Activated CD8-positive, alpha-beta memory T cell treated with anti-CD3 and anti-CD28 coated beads for 1 hour (primary cell): ENCODE measurements at places on chromosomes 7 and 10.

DNA sequence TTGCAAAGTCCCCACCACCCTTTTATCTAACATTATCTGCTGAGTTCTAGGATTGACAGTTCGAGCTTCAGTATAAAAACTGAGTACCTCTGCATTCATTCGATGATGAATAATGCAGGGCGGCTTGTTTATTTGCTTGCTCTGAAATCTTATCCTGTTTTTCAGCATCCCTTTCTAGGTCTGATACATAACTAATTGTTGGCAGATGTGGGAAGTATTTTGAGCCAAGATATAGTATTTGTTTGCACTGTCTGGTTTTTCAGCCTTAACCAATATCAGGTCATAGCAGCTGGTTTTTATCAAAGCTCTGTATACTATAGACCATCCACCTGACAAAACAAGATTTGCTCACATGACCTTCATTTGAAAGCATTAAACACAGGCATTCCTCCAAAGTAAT, 161.4 kb downstream of the TFEC start:
- DNase-seq, result no peak

DNA sequence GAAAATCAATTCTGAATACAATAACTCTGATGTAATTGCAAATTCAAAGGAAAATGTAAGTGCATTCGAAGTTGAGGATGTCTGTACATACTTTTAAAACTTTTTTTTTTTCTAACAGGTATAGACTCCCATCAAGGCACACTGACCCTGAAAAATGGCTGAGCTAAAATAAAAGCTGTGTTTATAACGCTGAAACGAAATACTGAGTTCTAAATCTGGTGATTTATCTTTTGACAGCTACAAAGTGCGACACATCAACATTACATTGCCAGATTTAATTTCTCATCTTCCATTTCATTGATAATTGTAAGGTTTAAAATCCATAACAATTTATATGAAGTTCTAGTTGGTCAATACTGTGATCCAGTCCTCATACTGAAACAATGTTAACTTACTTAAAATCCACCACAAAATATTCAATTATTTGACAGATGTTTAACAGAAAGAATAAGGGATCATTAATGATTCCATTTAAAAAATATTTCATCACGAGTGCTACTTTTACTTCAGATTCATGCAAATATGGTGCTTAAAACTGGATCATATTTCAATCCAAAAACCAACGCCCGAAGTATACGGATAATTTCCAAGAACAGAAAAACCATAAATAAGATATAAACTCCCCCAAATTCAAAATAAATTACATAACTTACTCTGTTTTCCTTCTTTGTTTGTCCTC, 1.4 kb downstream of the RAB11FIP2 start:
- DNase-seq, result no peak

DNA sequence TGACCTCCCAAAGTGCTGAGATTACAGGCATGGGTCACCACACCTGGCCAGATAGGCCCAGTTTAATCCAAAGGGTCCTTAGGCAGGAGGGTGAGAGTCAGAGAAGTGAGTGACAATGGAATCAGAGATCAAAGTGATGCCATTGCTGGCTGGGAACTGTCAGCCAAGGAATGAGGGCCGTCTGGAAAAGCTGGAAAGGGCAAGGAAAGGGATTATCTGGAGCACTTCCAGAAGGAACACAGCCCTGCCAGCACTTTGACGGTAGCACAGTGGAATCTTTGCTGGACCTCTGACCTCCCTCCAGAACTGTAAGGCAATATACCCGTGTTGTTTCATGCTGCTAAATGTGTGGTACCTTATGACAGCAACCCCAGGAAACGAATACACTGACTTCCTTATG, 11.3 kb upstream of the TAS2R40 start:
- DNase-seq, result no peak

- no peak for DNase-seq
These were observed 695.1 kb downstream of the TNS3 start for GRCh38 chr7:46886669-46887374.

GRCh38 chr7:90876701-90877100, 280.6 kb downstream of the CDK14 start:
- no peak for DNase-seq

GRCh38 chr7:100444311-100445278, 8.3 kb upstream of the PPP1R35 start:
- no peak for DNase-seq

DNA sequence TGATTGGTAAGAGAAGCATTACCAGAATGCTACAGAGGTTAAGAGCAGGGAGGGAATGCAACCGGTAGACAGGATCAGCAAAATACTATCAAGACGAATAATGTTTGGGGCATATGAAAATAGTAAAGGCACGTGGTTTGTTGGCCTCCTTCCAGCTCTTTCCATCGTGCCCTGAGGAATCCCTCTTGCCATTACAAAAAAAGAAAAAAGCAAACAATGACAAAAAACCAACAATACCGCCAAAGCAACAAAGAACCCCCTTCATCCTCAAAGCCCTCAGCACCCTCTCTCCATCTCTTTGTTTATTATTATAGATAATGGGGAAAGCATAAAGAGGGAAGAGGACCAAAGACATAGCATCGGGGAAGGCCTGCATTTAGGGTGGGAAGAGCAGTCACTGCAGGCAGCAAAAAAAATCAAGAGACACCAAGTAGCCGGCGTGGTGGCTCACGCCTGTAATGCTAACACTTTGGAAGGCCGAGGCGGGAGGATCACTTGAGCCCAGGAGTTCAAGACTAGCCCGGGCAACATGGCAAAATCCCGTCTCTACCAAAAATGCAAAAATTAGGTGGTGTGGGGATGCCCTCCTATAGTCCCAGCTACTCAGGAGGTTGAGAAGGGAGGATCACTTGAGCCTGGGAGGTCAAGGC, 78.0 kb downstream of the HIP1 start:
- DNase-seq, result no peak

DNA sequence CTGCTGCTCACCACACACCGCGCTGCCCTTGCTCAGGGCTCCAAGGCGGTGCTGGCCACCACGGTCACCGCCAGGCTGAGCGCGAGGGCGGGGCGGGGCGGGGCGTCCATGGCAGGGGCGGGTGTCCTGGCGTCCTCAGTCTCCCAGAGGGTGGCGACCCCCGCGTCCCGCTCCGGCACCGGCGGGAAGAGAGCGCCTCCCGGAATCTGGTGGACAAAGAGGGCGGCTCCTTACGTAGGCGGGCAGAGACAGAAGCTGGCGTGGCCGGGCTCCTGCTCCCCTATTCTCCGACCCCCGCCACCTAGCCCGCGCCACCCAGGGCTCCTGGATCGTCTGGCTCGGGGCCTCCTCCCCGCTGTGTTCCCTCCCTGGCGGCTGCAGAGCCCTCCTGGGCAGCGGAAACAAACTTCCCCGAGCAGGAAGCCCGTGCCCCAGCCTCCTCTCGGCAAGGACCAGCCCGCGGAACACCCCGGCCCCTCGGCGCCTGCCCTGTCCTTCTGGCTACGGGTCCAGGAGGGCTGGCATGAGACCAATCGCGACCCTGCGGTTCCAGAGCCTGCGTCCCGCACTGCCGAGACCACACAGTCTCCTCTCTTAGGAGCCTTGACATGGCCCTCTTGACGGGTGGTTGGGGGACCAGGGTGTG, 133.8 kb upstream of the ZNF92 start:
- DNase-seq, result no peak

GRCh38 chr7:138903186-138903820, 77.9 kb downstream of the KIAA1549 start:
- peak; percentile 45 for DNase-seq

- DNase-seq, result no peak
These were observed 26.5 kb downstream of the BTRC start for GRCh38 chr10:101380353-101381017.

DNA sequence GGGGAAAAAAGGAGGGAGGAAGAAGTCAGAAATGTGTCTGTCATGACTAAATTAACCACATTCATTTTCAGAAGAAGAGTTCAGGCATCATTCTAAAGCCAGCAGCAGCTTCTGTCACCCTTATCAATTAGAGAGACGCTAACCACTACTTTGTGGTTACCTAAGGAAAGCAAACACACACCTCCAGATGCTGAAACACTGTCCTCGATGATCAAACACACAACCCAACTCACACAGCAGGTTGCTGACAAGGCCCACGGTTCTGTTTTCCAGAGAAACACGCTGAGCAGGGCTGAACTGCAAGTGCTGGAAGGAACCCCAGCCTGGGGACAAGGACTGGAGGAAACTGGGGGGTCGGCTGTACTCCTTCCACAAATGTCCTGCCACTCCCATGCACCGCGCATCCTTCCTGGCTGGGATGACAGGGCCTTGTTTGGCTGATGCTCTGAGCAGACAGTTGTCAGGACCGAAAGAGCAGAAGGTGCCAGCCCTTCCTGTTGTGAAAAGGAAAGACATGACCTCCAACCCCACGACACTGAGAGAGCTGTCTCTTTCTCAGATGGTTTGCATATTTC, 36.6 kb downstream of the PRKCQ start:
- no peak for DNase-seq

DNA sequence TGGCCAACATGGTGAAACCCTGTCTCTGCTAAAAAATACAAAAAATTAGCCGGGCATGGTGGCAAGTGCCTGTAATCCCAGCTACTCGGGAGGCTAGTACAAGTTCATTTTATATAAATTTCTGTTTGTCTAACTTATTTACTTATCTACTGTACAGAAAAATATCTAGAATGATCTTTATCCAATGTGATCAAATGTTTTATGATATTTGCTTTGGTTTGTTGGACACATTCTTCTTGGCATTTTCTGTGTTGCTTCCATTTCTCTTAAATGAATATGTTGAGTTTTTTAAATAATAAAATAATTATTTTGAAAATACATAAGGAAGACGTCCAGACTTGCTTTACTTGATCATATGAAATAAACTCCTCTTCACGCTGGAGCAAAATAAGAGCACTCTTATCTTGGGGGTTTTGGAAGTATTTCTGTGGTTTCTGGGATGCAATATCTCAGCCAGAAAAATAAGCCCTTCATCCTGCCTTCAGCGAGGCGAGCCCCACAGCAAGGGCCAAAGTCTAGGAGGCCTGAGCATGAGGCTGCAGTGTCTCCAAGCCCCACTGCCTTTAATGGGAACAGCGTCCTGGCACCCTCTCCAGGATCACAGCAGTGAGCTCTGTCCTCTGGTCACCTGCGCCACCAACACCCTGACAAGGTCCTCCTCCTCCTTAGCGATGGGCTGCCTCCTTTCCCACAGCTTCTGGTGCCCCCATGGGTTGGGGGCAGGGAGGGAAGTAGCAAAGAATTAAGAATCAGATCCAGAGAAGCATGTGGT, 480.2 kb downstream of the KCNMA1 start:
- DNase-seq, result no peak
